MG63 (cell line): ENCODE measurements at places on chromosomes 5 and 9. TPM values are rescaled to one million over a fixed set of nuclear protein-coding genes. Genes with fewer than 3 reads are reported as not detected.

The C9 gene
- total RNA-seq = not detected in 2 replicates

The PTAR1 gene
- 8.1 and 21.0 TPM in 2 replicates for total RNA-seq

The MARVELD2 gene
- total RNA-seq = not detected in 2 replicates

The SMIM23 gene
- not detected in 2 replicates for total RNA-seq

The HAVCR1 gene
- total RNA-seq = not detected in 2 replicates

The WNT8A gene
- not detected in 2 replicates for total RNA-seq

The CRB2 gene
- total RNA-seq = not detected in 2 replicates

The PDGFRB gene
- 6.1 and 10.4 TPM in 2 replicates for total RNA-seq

The FBP2 gene
- total RNA-seq = not detected in 2 replicates

The ADAMTS12 gene
- total RNA-seq = 8.1 and 11.8 TPM in 2 replicates

The SNX30 gene
- 5.8 and 31.5 TPM in 2 replicates for total RNA-seq

The NR2F1 gene
- total RNA-seq = 73.0 and 76.3 TPM in 2 replicates

The EGFLAM gene
- total RNA-seq = not detected in 2 replicates

The WDR55 gene
- total RNA-seq = 28.8 and 38.9 TPM in 2 replicates

The OR2K2 gene
- total RNA-seq = not detected in 2 replicates

The OR1J2 gene
- total RNA-seq = not detected in 2 replicates

The PITX1 gene
- total RNA-seq = 217 and 372 TPM in 2 replicates

The HK3 gene
- total RNA-seq = not detected in 2 replicates

The TUBB4B gene
- 577 and 829 TPM in 2 replicates for total RNA-seq

The PCDHGA3 gene
- total RNA-seq = not detected in 2 replicates

The CAMK4 gene
- 0.02 TPM in 1 of 2 replicates, not detected in the other for total RNA-seq

The DCTN3 gene
- 91.0 and 107 TPM in 2 replicates for total RNA-seq

The ADAMTS2 gene
- 88.7 and 141 TPM in 2 replicates for total RNA-seq

The SNCB gene
- total RNA-seq = not detected in 2 replicates
